Activated T-helper 9 cell treated with anti-CD3 and anti-CD28 coated beads, Interleukin-2, amount 50 U/mL, for 16 hours (primary cell): ENCODE measurements at places on chromosomes 4 and X.

- DNase-seq: no peak
Measured at GRCh38 chr4:188536826-188537225, 397.6 kb downstream of the TRIML1 start.

DNA sequence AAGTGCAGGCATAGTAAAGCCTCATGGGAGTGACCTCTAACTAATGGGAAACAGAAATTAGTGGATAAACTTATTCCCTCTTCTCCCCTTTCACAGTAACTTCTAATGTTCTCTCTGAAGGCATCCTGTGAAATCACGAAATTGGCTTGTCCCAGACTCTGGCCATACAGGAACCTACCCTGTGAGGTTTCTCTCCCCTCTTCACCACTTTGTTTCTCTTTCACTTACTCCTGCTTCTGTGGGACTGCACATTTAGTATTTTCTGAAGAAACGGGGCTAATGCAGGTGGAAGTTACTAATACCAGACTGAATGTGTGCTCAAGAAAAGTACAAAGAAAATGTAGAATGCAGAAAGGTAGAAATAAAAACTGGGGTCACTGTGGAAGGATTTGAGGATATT lies 20.0 kb downstream of the ZNF330 start:
- DNase-seq: no peak

DNA sequence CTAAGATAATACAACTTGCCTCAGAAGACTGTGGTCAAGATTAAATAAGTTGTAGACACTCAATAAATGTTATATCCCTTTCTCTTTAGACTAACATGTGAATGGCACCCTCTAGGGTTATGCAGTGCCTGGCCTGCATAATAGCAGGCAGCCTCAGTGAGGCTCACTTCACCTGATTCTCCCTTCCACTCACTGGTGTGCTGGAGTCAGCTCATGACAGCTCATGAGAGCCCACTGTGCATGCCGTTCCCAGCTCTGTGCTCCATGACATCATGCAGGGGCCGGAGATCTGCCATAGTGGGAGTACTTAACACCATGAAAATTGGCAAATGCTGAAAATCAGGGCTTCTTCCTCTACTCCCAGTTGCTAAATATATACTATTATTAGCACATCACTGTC lies 64.5 kb downstream of the TEC start:
- no peak for DNase-seq

- no peak for DNase-seq
Measured at GRCh38 chrX:6226596-6227452, 1.8 kb downstream of the NLGN4X start.

- no peak for DNase-seq
Measured at GRCh38 chrX:147478899-147479298, 432.8 kb upstream of the FMR1 start.

DNA sequence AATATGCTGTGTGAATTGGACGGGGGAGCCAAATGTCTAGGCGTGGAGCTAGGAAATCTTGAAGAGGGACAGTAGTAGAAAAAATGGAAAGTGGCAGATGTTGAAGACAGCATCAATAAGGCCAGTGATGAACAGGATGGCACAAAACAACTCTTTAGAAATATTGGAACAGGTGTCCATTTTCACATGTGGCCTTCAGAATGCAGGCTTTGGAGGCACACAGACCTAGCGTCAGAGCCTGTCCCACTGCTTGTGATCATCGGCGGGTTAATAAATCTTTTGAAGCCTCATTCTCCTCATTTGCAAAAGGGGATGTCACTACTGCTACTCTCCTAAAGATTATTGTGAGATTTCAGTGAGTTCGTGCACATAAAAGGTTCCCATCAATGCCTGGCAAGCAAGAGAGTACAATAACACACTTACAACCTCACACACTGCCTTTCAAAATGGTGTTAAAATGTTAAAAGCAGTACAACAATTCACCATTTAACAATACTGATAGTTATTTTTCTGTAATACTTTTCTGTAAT lies 2.4 kb downstream of the PDLIM3 start:
- no peak for DNase-seq
